DND-41 (cell line): ENCODE measurements at places on chromosomes 3 and 15.
A peak's percentile ranks its signal among the peaks of the same experiment; 100 is the strongest.

- DNase-seq: no peak
Observed at GRCh38 chr3:66267031-66267430, 46.2 kb downstream of the SLC25A26 start.

DNA sequence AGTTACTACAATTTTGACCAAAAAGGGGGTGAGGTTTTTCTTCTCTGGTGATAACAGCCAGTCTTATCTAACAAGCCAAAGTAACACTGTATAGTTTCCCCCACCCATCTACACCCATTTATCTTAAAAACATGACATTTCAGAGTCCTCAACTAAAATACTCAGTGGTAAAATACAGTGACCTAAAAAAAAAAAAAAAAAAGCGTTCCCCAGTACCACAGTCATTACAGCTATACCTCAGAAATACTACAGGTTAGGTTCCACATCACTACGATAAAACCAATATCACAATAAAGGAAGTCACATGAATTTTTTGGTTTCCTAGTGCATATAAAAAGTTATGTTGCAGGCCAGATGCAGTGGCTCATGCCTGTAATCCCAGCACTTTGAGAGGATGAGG, 13.8 kb downstream of the DENND4A start:
- DNase-seq: no peak

DNA sequence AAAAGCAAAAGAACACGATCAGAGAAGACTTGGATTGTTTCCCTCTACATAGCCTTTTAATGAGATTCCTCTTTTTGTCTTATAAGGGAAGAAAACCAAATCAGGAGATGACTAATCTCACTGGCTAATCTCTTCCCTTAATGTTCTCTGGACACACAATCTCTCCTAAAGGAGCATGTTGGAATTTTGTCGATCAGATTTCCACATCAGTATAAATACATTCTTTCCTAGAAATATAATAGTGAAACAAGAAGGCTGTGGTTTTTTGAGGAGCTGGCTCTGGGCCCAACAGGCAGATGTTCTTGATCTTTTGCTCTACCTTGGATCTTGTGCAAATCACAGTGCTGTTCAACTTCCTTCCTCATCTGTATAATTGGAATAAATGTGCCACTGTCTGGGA, 94.0 kb downstream of the GTPBP8 start:
- no peak for DNase-seq

- no peak for DNase-seq
Observed at GRCh38 chr3:39205919-39206516, 13.6 kb upstream of the XIRP1 start.

DNA sequence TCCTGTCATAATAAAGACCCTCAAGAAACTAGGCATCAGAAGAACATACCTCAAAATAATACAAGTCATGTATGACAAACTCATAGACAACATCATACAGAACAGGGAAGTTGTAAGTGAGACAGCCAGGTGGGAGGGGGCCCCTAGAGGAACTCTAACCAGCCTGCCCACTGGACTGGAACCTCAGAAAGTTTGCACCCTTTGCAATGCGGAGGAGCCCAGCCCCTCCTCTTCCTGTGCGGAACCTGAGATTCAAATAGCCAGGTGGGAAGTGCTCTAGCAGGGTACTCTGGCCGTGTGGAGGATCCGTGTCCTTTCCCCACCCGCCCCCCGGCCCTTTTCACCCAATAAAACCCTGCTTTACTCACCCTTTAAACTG, 387.0 kb upstream of the CBLB start:
- no peak for DNase-seq

DNA sequence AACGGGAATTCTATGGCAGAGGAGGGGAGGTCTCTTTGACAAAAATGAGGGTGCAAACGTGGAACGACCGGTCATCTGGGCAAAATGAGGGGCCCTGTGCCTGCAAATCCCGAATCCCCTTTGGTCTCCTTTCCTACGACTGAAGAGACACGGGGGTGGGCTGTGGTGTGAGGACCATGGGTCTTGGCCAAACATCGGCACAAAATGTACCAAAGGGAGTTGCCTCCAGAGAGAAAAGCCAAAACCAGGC, 498 bp downstream of the ZNF280D start:
- DNase-seq: no peak

- no peak for DNase-seq
Observed at GRCh38 chr3:140724856-140725812, 47.3 kb downstream of the TRIM42 start.

DNA sequence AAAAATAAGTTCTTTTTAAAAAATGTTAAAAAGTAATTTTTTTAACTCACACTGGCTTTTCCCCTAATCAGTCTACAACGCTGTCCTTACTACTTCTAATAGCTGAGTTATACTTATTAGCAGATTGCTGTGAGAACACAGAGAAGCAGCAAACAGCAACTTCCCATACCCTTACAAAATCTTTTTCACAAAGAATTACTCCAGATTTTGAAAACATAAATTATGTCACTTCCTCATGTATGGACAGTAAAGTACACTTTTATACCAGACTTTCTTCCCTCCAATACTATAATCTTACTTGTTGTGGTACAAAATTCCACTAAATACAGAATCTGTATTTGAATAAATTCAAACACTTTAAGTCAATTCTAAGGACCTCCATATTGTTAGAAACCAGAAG, 2.1 kb downstream of the PHC3 start:
- DNase-seq: no peak

DNA sequence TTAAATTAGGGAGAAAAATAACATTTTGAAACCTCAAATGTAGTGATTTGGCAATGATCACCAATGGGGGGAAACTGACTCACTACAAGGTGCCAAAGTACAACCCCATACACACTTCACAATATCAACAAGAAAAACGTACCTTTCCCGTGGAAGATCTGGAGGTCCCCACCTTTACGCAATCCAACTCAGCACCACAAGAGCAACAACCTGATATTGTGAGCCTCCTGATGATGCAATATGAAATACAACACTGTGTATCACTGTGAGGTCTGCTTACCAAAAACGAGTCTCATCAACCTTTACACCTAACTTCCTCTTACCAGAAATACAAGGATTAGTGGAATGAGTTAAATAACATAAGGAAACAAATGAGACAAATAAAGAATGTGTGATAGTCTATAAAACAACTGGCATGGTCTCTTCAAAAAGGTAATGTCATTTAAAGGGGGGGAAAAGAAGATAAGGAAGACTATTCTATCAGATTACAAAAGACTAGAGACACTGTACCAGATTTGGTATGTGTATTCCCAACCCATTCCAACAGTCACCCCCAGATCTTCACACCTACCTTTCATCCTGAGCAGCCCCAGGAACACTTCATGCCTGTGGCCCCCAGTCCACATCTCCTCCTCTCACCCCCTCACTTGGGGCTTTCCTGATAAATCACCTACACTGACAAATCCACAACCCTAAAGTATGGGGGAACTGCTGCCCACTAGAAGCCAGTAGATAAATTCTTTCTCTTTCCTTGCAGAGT, 27.7 kb downstream of the DLG1 start:
- no peak for DNase-seq

DNA sequence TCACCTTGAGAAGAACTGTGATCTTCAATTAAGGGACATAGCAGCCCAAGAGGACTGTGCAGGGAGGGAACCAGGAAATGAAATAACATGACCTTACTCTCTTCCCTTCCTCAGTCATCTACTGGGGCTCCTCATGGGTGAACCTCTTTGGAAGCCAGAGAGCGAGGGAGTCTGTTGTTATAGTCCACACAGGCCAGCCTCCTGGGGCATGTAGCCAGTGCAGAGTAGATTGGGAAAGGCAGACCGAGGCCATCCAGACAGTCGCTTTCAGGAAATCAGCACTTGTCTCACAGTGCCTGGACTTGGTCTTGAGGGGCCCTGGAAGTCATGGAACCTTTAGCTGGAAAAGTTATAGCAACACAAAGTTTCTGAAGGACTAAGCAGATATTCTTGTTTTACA, 6.1 kb downstream of the CRTAP start:
- no peak for DNase-seq

GRCh38 chr15:90560229-90560776, 30.6 kb downstream of the CRTC3 start:
- DNase-seq: no peak

- no peak for DNase-seq
Observed at GRCh38 chr3:195867631-195868335, 40.6 kb downstream of the TNK2 start.

DNA sequence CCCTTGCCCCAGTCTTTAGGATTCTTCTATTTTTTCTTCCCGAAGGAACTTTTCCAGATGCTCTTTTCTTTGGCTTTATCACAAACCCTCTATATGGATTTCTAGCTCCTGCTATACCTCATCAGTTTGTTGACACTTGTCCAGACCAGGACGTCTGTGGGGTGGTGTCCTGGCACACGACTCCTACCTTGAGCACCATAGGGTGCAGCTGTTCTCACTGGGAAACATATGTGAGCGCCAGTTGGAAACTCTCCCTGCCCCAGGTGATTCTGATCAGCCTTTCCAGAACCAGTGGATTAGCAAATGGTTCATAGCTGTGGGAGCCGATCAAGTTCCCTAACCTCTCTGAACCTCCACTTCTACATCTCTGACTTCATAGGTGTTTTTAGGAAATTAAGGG, 40.6 kb upstream of the USP3 start:
- no peak for DNase-seq

DNA sequence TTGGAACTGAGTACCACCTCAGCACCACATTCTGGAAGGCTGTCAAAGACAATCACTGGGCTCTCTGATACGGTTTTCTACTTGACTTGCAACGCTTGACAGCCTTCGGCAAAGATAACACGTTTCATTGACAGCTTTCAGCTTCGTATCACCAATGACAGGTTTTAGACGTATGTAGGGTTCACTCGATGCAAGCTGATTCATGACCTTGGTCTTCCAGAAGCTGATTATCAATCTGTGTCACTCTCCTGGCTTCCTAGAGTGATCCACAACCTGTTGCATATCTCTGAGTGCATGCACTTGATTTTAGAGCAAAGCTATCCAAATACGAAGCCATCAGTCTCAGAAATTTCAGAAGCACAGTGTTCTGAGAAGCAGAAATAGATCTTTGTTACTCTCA, 381.6 kb downstream of the FEZF2 start:
- DNase-seq: no peak

DNA sequence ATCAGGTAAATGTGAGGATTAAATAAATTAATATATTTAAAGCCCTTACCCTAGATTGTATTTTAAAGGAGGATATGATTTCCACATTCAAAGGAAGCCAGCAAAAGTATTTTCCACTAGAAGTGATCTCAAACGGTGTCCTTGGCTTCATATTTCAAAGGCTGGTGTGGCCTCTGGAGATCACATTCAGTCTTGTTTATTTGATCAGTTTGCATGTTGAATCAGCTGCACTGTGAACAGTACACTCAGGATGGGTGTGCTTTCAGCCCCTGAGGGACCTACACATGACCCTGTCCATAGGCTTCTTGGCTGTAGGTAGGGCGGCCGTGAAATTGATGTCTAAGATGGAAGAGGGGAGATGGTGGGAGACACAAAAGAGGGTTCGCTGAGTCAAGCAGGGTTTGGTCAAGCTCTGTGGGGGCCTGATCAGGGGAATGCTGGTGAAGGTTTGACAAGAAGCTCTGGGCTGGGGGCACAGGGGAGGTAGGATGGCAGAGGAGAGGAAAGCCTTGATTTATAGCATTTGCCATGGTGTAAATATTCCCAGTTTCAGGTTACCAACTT, 21.9 kb downstream of the CYP8B1 start:
- DNase-seq: no peak

DNA sequence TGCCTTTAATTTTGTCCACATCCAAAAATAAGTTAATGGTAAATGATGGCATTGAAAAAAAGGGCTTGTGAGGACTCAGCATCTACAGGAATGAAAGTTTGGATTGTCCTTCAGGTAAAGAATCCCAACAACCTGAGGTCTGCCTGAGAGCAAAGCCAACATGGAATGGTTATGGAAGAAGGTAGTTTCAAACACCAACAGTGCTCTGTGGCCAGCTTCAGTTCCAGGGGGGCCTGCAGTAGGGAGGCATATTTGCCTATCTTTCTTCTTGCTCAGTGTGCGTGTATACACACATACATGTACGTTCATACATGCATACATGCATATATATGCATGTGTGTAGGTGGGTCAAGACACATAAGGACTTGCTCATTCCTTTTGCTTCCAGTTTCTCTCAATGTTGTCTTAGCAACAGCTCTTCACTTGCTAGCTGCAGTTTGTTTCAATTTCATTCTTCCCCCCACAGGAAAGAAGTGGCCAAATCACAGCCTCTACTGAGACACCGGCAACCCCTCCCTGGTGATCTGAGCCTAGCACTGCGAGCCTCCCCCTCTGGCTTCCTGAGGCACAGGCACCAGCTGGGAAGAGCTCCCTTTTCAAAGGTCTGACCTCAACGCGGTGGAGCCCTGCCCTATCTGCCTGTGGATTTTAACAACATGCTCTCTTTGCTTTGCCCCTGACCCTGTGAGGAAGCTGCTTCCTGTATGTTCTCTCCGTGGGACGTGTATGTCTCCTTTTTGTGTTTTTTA, 146.2 kb downstream of the KLF13 start:
- peak; percentile 84 for DNase-seq

DNA sequence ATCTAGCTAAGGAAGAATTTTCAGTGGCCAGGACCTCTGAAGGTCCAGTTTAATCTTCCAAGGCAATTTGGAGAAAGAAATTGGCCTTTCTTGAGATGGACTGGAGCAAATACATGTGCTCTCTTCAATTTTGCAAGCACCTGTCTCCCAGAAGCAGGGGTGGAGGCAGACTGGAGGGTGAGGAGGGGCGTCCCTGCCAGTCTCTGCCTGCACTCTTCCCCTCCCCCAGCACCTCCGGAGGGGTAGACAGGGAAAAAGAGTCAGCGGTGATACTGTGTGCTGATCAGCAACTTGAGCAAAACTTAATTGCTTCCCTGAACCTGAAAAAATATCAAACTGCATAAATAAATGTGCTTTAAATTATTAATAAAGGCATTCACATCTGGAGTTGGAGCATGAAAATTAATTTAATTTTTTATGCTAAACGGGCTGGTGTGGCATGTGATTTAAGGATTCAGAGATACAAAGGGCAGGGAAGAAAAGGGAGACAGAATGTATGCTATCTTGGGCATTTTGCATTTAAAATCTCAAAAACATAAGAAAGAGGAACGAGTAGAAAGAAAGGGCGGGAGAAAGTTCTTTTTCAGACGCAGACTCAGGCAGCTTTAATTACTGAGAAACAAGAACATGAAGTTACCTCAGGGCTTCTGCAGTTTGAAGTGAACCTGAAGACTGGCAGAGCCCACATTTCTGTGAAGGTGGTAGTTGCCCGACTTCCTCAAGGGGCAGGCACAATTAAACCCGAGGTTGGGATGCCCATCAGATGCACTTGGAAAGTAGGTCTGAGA, 319.7 kb downstream of the UACA start:
- no peak for DNase-seq

DNA sequence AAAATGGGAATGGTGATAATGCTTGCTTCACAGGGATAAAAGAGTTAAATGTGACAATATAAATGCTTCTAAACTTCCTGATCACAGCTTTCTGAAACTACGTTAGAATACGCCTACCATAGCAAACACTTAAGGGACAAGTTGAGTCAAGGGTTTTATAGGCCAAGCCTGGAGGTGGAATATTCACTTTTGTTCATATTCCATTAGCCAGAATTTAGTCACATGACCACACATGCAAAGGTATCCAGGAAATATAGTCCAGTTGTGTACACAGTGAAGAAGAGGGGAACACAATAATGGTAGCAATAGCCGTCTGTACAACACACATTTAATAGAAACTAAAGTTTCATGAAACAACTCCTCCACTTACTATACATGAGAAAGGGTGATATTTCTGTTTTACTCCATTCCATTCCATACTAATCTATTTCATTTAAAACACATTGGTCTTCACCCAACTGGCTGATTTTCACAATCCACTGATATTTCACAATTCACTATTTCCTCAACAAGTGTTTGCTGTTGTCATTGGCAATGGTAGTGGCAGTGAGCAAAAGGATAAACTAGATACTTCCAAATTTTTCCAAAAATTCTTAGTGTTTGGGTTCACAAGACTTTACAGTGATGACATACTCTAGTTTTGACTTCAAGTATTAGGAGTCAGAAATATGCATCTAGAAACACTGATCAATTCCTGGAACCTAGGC, 270.9 kb downstream of the ERC2 start:
- DNase-seq: no peak
